ENCODE measurements at places on chromosomes 3 and 15.
A peak's percentile ranks its signal among the peaks of the same experiment; 100 is the strongest.

DNA sequence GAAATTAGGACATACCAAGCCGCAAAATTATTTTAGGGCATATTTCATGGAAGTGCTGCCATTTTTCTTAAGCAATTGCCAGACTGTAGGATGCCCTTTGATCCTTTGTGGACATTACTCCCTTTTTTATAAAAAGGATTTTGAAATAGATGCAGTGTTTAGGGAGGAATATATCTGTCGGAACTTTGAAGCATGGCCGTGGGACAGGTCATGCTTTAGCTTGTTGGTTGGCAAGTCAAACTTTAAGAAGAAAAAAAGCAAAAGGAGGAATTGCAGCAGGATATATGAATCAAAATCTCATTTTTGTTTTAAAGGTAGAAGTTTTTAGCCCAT, 122.1 kb downstream of the MCTP2 start:
- no peak for DNase-seq
- no peak overlapping the region for H3K27ac ChIP-seq
- no peak overlapping the region for H3K4me3 ChIP-seq
- H3K4me1 ChIP-seq = peaks cover 12% of the 10 kb centered on the region
- no peaks in the 10 kb centered on the region for H3K36me3 ChIP-seq

DNA sequence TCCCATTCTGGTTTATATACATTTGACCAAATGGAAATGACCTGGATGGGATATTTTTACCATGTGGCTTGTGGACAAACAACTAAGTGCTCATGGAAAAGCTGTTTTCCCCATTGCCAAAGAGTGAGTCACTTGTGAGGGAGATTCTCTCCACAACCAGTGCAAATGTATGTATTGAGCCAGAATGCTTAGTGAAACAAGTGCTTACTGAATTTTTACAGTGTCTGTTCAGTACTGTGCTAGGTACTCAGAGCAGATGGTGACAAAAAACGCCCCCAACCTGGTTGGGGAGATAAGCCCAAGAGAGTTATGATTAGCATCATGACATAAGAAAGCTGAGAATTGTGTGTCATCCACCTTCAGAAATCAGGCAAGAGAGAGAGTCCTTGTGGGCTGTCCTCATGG, 2.3 kb downstream of the CHP1 start:
- H3K4me3 ChIP-seq = peak overlapping the region; percentile 78
- no peak for DNase-seq
- peaks cover 2% of the 10 kb centered on the region for H3K27me3 ChIP-seq
- H3K36me3 ChIP-seq = no peaks in the 10 kb centered on the region
- H3K27ac ChIP-seq = no peak overlapping the region
- H3K4me1 ChIP-seq = peaks cover 26% of the 10 kb centered on the region

DNA sequence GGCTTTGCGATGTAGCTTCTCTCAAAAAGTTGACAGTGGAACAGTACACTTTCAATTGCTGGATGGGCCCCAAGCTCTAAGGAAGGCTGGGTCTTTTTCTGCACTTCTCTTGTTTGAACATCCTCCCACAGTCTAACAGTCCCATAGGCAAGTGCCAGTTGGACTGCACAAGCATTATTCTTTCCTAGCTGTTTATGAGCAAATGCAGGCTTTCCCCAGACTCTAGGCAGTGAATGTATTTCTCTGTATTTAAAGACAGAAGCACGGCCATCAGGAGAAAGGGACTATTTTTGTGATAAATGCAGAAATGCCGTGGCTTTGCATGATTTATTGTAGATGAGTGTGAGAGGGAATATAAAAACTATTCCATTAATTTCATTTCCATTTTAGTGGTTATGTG, 539.3 kb upstream of the LMCD1 start:
- H3K4me3 ChIP-seq = no peak overlapping the region
- H3K27me3 ChIP-seq = no peaks in the 10 kb centered on the region
- peaks cover 11% of the 10 kb centered on the region for H3K4me1 ChIP-seq
- DNase-seq = no peak

DNA sequence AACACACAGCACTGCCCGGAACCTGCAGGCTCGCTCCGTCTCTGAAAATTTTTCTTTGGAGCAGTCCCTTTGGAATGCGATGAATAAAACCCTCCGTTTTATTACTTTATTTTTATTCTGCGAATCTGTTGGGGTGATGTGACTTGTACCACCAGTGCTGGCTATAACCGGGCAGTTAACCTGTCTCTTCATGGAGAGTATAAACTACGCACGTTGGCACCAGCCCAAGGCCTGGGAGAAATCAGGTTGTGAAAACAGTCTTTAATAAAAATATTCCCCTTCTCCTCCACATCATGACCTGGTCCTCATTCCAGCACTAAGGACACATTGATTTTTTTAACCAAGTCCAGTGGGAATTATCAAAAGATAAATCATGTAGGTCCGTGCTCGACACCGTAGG, 116.8 kb downstream of the WNT5A start:
- no peak overlapping the region for H3K4me3 ChIP-seq
- no peaks in the 10 kb centered on the region for H3K36me3 ChIP-seq
- peaks cover 2% of the 10 kb centered on the region for H3K27me3 ChIP-seq
- no peak for DNase-seq
- H3K4me1 ChIP-seq = no peaks in the 10 kb centered on the region
